CD4-positive, alpha-beta T cell (primary cell): ENCODE measurements at places on chromosomes 6 and 20.

GRCh38 chr20:59940956-59941294, 736 bp downstream of the FAM217B start:
- DNase-seq, result no peak

GRCh38 chr20:62970307-62971210, 18.1 kb downstream of the SLC17A9 start:
- DNase-seq, result no peak

GRCh38 chr6:77362055-77362454, 101.2 kb downstream of the HTR1B start:
- no peak for DNase-seq

DNA sequence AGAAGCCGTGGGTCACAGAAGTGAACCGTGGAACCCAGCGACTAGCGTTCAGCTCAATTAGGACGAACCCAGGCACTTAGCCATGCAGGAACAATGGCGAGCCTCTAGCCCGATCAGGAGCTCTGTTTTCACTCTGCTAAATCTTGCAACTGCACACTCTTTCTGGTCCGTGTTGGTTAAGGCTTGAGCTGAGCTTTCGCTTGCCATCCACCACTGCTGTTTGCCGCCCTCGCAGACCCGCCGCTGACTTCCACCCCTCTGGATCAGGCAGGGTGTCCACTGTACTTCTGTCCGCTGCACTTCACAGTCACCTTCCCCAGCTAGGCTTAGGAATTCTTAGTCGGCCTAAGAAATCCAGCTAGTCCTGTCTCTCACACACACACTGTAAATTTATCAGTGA, 25.7 kb upstream of the SLC32A1 start:
- no peak for DNase-seq

GRCh38 chr6:111872401-111873177, 663 bp downstream of the FYN start:
- peak; percentile 61 for DNase-seq

DNA sequence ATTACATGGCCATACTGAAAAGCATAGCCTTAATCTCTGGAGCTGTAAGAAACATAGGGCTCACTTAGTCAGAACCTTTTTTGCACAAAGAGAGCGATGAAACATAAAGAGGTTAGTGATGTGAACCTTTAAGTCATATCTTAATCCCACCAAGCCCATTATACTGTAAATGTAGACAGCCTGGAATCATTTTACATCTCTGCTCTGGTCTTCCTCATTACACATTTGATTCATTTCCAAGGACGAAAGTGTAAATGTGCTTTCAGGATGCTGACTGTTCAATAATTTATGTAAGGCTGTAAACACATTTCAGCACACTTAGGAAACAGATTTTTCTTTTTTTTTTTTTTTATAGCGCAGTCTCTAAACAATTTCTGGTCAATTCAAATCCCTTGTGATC, 131.3 kb upstream of the B3GAT2 start:
- DNase-seq, result no peak

DNA sequence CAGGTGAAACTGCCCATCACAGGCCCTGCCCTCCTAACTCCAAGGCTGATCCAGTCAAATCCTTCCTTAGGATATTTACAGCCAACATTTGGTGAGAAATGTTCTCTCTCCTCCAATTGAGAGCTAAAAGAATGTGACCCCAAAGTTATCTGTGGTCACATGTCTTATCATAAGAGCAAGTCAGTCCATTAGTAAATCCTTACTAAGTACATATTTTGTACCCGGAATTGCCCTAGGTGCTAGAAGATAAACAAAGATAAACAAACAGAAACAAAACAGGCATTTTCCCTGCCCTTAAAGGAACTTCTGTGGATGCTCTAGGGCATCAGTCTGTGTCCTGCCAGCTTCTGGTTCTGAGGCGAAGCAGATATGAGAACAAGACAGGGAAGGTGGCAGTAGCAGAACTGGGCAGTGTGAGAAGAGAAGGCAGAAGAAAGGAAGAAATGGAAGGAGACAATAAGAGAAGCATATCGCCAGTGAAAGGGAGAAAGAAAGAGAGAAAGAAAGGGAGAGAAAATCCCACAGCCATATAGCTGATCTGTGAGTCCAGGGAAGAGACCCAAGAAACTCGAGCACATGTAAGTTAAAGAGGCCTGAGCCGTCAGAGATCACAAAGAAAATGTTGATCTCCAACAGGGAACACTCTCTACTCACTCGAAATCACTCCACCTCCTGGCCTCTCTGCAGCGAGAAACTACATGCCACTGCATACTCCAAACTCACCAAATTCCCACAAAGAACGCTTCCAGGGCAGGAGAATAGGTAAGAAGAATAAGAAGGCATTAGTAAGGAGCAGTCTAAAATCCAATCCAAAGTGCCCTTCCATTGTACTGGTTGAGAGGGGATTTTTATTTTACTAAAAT, 41.7 kb downstream of the CDK5RAP1 start:
- no peak for DNase-seq

DNA sequence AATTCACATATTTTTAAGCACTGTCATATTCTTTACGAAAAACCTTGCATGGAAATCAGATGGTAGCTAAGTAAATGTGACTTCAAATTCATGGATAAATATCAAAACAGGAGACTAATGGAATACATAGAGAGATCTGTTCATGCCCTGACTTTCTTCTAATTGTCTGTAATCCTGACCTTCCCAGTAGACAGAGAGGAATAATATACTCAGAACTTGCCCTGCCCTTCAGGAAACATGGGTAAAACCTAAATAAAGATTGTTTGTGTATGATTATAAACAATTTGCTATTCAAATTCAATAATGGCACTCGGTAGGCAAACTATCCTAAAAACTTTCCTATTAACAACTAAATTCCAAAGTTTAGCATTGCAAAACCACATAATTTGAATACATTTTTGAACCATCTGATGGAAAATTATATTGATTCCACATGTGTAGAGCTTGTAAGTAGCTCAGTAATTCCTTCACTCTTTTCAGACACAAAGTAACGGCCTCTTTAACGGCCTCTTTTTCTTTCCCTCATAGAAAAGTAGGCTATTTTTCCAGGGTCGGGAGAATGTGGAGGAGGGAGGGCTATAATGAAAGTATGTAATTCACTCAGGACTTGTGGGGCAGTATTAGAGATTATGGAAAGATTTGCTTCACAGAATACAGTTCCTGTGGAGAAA, 227.6 kb downstream of the ALDH8A1 start:
- DNase-seq, result no peak

- peak; percentile 47 for DNase-seq
These were observed 2.3 kb upstream of the RAMACL start for GRCh38 chr6:166588691-166589336.

DNA sequence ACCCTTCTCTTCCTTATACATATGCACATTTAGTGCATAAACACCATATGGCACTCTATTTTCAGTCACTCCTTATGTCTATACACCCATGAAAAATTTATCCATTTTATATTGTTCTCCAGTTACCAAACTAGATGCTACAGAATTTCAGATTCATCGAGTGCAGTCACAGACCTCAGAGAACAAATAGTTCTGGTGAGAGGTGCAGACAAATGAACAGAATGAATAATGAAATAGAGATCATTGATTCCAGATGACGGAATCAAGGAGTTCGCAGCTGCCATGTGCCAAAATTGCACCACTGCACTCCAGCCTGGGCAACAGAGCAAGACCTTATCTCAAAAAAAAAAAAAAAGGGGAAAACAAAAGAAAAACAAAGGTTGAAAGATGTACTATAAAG, 214.8 kb upstream of the CEP162 start:
- DNase-seq, result no peak

- no peak for DNase-seq
These were observed 1.2 kb downstream of the ACSS1 start for GRCh38 chr20:25056690-25057233.

DNA sequence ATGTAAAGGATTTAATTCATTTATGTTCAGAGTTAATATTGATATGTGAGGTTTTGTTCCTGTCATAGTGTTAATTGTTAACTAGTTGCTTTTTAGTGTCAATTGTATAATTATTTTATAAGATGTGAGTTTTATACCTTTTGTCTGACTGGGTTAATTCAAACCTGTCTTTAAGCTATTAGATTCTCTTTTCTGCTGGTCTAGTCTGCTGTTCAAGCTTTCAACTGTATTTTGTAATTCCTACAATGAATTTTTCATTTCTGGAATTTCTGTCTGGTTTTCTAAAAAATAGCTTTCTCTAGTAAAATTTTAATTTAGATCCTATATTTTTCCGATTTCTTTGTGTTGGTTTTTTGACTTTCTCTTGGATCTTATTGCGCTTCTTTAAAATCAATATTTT, 26.5 kb downstream of the IGF2R start:
- no peak for DNase-seq

DNA sequence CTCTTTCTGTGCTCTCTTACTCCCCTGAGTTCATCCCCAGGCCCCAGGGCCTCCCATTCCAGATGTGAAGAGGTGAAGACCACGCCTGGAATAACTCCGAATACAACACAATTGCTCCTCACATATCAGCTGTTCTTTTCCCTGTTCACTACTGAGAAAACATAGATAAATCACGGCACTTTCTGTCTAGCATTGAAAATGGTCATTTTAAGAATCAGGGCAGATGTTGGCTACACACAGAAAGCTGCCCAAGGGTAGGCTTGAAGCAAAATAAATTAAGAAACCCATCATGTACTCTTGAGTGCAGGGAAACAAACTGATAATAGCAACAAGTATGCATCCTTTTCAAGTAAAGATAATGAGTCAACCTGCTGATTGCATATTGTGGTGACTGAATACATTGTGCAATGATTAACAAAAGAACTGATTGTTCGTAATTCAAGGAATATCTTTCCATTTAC, 382.5 kb downstream of the PRKN start:
- DNase-seq, result no peak

- no peak for DNase-seq
These were observed 43.2 kb downstream of the STK35 start for GRCh38 chr20:2144850-2145249.

GRCh38 chr20:59603781-59604541, at the start of gene PHACTR3:
Gene PHACTR3 (plus strand): TSS chr20:59604540. CDS start chr20:59605015, 475 bp downstream.
- no peak for DNase-seq

GRCh38 chr6:107237992-107238660, 122.8 kb upstream of the BEND3 start:
- no peak for DNase-seq

DNA sequence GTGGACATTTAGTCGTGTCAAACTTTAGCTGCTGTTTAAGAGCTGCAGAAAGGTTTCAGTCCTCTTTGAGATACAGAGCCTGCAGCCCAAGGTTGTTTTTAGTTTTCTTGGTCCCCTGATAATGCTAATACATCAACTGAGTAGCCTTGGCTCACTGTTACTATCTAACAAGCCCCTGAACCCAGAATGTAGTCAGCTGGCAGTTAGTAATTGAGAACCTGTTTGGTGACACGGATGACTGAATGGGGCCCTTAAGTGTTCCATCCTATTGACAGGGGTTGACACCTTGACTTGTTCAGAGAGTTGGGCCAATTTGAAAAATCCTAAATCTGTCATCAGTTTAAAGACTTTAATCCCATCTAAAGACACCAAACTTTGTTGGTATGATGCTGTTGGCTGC, 2.8 kb downstream of the RTN4IP1 start:
- no peak for DNase-seq

DNA sequence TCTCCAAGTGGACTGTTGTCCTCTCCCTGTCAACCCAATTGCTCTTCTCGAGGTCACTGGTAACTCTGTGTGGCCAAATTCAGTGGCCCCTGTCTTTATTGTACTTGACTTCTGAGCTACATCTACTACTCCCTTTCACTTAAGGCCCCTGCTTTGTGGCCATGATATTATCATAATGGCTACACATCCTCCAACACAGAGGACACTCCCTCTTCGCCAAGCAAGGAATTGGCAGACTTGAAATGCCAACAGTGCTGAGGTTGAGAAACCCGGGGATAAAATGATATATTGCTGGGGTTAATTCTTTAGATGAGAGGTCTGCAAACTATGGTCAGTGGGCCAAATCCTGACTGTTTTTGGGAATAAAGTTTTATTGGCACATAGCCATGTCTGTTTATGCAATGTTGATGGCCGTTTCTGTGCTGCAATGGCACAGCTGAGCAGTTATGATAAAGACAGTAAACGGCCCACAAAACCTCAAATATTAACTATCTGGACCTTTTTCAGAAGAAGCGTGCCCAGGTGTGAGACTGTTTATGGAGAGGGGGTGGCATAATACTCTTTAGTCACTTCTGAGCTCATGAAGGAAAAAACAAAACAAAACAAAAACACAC, 12.0 kb upstream of the MRPS10 start:
- DNase-seq, result no peak
